ENCODE measurements at places on chromosomes 5 and 9.

- peak; percentile 12 for DNase-seq
Observed at GRCh38 chr5:148090773-148091250, 27.0 kb downstream of the SPINK5 start.

- DNase-seq, result no peak
Observed at GRCh38 chr9:33449715-33450114, 2.3 kb upstream of the AQP3 start.

- DNase-seq, result no peak
Observed at GRCh38 chr9:35515766-35516165, 25.9 kb downstream of the RUSC2 start.

DNA sequence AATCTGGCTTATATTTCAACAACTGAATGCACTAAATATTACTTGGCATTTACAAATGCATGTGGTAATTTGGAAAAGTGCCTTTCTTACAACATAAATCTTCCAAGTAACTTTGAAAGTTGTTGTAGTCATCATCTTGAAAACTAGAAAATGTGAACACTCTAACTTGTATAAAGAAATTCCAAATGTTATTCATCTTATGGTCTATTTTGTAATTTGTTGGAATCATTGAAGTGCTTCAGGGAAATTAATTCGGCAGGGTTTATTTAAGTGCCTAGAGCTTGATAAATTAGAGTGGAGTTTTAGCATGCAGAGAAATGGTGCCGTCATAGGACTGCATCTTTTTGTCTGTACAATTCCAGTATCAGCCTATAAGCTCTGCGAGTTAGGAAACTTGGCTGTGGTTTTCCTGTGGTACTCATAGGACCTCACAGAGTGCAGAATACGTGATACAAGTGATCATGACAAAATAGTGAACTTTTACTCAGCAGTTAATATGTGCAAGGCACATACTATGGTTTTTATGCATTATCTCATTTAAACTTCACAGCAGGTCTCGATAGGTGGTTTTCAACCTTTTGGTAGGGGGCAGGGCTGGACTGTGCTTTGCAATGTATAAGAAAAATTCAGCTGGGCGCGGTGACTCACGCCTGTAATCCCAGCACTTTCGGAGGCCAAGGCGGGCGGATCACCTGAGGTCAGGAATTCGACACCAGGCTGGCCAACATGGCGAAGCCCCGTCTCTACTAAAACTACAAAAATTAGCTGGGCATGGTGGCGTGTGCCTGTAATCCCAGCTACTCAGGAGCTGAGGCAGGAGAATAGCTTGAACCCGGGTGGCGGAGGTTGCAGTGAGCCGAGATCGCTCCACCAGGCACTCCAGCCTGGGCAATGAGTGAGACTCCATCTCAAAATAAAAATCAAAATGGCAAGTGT, 79.6 kb downstream of the RAI14 start:
- no peak for DNase-seq

DNA sequence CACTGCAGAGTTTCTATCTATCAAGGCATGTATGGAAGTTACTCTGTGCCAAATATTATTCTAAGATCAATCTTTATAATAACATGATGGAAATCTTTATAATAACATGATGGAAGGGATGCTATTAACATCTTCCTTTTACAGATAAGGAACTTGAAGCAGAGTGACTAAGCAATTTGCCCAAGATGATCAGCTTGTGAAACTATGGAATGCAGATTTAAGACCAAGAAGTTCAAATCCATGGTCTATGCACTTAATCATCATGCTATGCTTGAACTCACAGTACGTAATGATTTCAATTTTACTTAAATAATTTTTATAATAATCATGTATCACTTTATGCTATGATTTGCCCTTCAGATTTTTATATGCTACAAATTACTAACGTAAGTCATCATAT, 123.1 kb downstream of the DNAH5 start:
- DNase-seq, result no peak
